ENCODE measurements at places on chromosomes 1 and 21.

- DNase-seq, result peak; percentile 66
Observed at GRCh38 chr1:36650200-36651065, 167.7 kb upstream of the CSF3R start.

GRCh38 chr1:83959824-83960498 is 39.0 kb downstream of the TTLL7 start:
- DNase-seq, result no peak

DNA sequence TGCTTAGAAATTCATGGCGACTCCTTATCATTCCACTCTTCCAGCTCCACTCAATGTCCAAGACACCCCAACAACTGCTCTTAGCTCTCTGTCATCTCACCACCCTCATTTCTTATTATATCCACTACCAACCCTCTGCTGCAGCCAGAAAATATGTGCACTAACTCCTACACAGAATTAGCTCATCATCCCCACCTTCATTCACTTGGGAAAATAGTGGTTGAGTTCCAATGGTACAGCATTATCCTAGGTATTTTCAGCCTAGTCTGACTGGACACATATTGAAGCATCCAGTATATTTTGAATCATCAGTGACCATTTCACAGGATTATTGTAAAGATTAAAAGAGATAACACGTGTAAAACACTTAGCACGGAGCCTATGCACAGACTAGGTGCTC is 16.7 kb upstream of the VSIG8 start:
- no peak for DNase-seq

DNA sequence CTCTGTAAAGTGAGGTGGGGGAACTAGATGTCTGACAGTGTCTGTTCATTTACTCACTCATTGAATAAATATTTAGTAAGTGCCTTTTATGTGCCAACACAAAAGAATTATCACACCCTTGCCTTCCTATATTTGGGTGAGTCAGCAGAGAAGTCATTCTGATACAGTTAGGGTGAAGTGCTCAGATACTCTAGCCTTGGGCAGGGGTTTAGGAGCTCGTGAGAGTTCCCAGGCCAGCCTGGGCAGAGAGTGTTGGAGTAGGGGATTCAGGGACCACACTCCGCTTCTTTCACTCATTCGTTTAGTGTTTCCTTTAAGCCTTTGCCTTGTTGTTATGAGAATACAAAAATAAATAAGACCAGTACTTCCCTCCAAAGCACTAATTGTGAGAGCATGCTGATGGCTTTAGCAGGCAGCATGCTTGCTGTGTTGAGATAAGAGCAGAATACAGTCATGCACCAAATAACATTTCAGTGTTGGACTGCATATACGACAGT is 83.9 kb downstream of the DYRK1A start:
- DNase-seq, result no peak

DNA sequence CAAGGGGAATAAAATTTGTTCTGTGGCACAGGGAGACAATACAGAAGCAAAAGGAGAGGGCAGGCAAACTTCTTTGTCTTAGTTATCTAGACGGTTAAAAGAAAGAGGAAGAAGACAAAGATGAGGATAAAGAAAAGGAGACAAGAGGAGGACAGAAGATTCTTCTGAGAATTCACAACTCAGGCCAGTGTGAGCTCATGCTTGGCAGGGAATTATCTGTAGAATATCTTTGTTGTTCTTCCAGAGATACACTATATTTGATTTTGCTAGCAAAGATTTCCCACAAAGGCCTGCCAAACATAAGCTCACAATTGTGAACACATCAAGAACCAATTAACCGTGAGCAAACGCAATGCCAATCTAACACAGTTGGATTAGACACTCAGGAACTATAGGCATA is 21.4 kb downstream of the SLC16A1 start:
- DNase-seq, result no peak

GRCh38 chr1:14606632-14607031 is 8.1 kb downstream of the KAZN start:
- no peak for DNase-seq

DNA sequence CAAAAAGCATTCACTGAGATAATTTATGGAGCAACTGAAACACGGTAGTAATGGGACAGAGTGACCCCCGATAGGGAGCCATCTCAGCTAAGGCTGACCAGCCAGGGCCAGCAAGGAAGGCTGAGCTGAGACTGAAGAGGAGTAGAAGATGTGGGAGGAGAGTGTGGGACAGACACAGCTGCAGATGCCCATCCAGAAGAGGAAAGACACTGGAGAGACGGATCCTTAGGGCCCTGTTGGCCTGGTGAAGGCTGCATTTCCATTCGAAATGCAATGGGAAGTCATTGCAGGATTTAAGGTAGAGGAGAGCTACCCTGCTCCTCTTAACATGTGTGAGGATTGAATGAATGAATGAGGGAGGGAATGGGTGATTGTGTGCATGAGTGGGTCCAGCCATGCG is 44.0 kb upstream of the LRP8 start:
- no peak for DNase-seq

All from AG08396 (cell line).